Activated naive CD4-positive, alpha-beta T cell treated with anti-CD3 and anti-CD28 coated beads, Interleukin-2, amount 10 ng/mL, durations not matched to agents 7 days and 5 days (primary cell): ENCODE measurements at places on chromosomes 5 and 9.

GRCh38 chr5:102811972-102812371, 56.9 kb downstream of the PAM start:
- H3K4me3 ChIP-seq: no peak overlapping the region
- no peaks in the 10 kb centered on the region for H3K27me3 ChIP-seq
- H3K4me1 ChIP-seq: peaks cover 8% of the 10 kb centered on the region
- H3K36me3 ChIP-seq: no peaks in the 10 kb centered on the region
- no peak overlapping the region for H3K27ac ChIP-seq
- DNase-seq: no peak

DNA sequence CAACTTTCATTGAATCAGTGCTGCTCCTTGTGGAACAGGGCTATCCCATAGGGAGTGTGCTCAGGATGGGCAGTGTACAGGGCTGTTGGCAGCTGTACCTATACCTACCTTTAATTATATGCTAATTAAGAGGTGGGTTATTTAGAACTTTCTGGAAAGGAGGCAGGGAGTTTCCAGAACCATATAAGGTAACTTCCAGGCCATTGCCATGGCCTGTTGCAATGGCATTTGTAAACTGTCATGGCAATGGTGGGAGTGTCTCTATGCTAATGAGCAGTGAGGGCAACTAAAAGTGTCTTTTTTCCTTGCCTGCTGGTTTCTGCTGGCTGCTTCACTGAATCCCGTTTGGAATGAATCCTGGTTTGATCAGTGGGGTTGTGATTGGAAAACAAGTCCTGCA, 2.3 kb upstream of the ARHGAP26 start:
- H3K36me3 ChIP-seq: no peaks in the 10 kb centered on the region
- peaks cover 25% of the 10 kb centered on the region for H3K4me1 ChIP-seq
- H3K4me3 ChIP-seq: no peak overlapping the region
- H3K27ac ChIP-seq: no peak overlapping the region
- H3K27me3 ChIP-seq: peaks cover 4% of the 10 kb centered on the region

DNA sequence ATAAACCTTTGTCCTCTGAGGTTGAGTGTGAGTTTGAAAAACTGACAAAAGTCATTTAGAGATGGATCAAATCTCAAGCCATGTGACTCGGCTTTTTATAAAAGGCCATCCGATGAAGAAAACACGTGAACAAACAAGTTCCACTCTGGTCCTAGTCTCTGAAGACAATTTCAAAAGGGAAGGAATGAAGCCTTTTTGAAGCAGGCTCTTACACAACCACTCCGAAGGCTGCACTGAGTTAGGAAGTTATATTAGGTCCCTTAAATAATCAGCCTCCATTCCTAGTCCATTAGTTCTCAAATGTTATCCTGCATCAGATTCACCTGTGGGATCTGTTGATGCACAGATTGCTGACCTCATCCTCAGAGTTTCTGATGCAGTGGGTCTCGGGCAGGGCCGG, 166.6 kb upstream of the HMHB1 start:
- no peaks in the 10 kb centered on the region for H3K4me1 ChIP-seq
- H3K4me3 ChIP-seq: no peak overlapping the region
- peaks cover 4% of the 10 kb centered on the region for H3K27me3 ChIP-seq
- H3K36me3 ChIP-seq: no peaks in the 10 kb centered on the region

- H3K27ac ChIP-seq: no peak overlapping the region
- no peaks in the 10 kb centered on the region for H3K4me1 ChIP-seq
- no peaks in the 10 kb centered on the region for H3K27me3 ChIP-seq
- no peaks in the 10 kb centered on the region for H3K36me3 ChIP-seq
- no peak for DNase-seq
These were observed 212.4 kb downstream of the DTWD2 start for GRCh38 chr5:118775790-118776499.

DNA sequence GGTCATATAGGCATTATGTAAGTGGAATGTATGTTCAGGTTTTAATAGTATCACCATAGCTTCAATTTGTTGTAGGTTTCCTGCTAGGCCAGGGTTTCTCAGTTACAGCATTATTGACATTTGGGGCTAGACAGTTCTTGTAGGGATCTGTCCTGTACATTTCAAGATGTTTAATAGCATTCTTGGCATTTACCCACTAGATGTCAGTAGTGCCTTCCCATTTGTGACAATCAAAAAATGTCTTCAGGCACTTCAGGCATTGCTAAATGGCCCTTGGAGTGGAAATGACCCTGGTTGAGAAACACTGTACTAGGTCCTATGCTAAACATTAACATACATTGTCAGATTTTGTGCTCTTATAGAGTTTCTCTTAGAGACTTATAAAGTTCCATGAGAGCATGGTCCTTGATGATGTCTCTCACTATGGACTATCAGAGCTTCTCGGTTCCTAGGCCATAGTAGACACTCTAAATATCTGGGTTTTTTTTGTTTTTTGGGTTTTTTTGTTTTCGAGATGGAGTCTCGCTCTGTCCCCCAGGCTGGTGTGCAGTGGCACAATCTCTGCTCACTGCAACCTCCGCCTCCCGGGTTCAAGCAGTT, 1.4 kb downstream of the KIF20A start:
- H3K27ac ChIP-seq: no peak overlapping the region
- no peaks in the 10 kb centered on the region for H3K27me3 ChIP-seq
- H3K36me3 ChIP-seq: peaks cover 47% of the 10 kb centered on the region
- H3K4me1 ChIP-seq: peaks cover 24% of the 10 kb centered on the region

DNA sequence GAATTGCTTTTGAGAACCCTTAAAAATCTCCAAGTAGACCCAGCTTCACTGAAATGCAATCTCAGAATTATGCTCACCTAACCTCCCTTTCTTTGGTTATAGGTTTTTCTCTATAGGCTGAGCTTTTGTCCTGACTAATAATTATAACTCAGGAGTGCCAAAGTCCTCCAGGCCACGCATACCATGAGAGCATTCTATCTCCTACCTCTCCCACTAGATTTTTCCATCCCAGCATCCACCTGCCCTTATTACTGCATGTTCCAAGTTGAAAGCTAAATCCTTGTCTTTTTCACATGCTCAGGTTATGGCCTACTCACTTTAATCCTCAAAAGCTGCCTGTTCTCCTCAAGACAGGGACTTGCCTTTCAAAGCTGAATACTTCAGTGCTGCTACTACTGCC, 22.1 kb downstream of the ZNF346 start:
- H3K4me3 ChIP-seq: no peak overlapping the region
- no peaks in the 10 kb centered on the region for H3K27me3 ChIP-seq
- peaks cover 41% of the 10 kb centered on the region for H3K36me3 ChIP-seq
- no peak for DNase-seq
- H3K27ac ChIP-seq: no peak overlapping the region
- H3K4me1 ChIP-seq: no peaks in the 10 kb centered on the region

- peaks cover 3% of the 10 kb centered on the region for H3K36me3 ChIP-seq
- no peak overlapping the region for H3K27ac ChIP-seq
- H3K27me3 ChIP-seq: peaks cover 7% of the 10 kb centered on the region
- no peak overlapping the region for H3K4me3 ChIP-seq
These were observed 619 bp upstream of the APC start for GRCh38 chr5:112737070-112737462.

GRCh38 chr9:93326056-93326455, 125.4 kb upstream of the FAM120A start:
- H3K4me3 ChIP-seq: no peak overlapping the region
- no peaks in the 10 kb centered on the region for H3K36me3 ChIP-seq
- H3K27me3 ChIP-seq: peaks cover 16% of the 10 kb centered on the region
- no peak for DNase-seq
- no peak overlapping the region for H3K27ac ChIP-seq

DNA sequence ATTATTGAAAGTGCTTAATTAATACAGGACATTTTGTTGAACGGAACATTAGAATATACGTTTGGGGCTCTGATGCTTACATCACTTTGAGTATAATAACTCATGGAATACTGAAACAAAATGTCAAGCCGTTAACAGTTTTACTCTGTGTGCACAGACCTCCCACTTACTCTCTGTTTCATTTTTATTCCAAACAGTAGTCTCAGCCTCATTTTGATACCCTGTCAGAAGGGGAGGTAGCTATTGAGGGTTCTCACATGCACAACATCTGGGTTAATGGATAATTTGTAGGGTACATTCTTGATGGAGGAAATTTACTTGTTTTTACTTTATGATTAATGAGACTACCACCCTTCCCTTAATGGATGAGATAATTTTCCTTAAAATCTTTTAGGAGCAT, 59.0 kb downstream of the SCAMP1 start:
- H3K4me3 ChIP-seq: no peak overlapping the region
- DNase-seq: no peak
- H3K27ac ChIP-seq: no peak overlapping the region
- peaks cover 23% of the 10 kb centered on the region for H3K36me3 ChIP-seq
- no peaks in the 10 kb centered on the region for H3K4me1 ChIP-seq
- H3K27me3 ChIP-seq: no peaks in the 10 kb centered on the region

DNA sequence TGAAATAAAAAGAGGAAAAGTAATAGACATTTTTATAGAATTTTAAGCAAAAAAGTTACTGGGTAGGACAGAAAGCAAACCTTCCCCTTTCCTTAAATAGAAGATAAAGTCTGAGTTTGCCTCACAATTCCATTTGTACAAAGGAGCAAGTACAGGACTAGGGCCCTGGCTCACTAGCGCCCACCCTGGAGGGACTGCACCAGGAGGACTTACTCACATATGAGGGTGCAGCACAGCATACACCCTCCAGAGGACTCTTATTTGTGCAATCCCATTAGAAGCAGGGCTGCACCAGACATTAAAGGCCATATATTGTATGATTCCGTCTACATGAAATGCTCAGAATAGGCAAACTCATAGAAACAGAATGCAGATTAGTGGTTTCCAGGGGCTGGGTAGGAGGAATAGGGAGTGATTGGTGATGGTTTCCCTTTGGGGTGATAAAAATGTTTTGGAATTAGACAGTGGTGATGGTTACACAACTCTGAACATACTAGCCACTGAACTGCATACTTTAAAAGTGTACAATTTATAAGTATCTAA, 4.5 kb downstream of the REEP5 start:
- H3K4me1 ChIP-seq: peaks cover 76% of the 10 kb centered on the region
- H3K27me3 ChIP-seq: peaks cover 5% of the 10 kb centered on the region
- H3K4me3 ChIP-seq: no peak overlapping the region
- H3K27ac ChIP-seq: no peak overlapping the region

DNA sequence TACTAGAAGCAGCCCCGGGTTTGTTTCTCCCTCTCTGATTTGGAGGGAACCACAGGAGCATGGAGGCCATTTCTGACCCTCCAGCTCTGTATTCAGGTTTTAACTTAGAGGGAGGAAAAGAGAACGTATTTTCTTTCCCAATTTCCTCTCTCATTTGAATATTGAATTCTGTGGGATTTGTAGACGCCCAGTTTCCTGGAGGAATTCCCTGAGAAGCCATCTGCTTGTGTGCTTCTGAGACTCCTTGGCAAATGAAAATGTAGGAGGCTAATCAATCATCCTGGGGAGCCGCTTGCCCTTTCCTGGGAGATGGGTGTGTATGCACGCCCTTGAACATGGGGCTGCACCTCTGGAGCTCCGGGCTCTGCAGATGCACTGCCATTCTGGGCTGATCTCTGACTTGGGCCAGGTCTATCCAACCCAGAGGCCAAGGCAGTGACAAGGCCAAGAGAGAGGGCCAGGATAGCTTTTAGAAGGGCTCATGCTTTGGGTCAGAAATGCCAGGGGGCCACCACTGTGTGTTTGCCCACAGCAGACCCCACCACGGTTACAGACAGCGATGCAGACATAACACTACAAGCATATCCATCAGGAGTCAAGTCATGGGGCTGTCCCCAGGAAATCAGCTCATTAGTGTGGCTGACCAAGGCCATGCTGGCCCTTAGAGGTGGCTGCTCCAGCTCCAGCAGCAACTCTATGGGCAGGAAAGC, 174.5 kb downstream of the C5orf15 start:
- peaks cover 38% of the 10 kb centered on the region for H3K27me3 ChIP-seq
- no peak for DNase-seq
- H3K4me1 ChIP-seq: no peaks in the 10 kb centered on the region
- H3K4me3 ChIP-seq: no peak overlapping the region
- H3K36me3 ChIP-seq: no peaks in the 10 kb centered on the region

- no peak overlapping the region for H3K4me3 ChIP-seq
- H3K27me3 ChIP-seq: no peaks in the 10 kb centered on the region
- DNase-seq: no peak
- no peak overlapping the region for H3K27ac ChIP-seq
- H3K4me1 ChIP-seq: no peaks in the 10 kb centered on the region
These were observed 399.0 kb upstream of the MEF2C start for GRCh38 chr5:89281766-89282553.

DNA sequence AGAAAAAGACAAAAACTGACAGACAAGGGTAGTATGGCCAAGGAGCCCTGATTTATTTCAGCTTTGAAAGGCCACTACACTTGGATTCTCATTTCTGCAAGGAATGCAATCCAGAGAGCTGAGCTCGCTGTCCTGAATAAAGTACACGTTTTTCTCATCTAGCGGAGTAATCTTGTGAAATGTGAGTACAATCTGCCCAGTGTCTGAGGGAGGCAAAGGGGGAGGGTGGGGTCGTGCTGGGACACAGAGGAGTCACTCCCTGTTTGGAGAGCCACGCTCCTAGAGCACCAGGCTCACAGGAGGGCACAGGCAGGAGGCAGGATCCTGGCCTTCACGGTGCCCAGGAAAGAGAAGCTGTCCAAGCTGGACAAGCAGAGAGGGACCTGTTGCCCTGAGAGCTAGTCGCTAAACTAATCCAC, 51.0 kb upstream of the IFNK start:
- no peak for DNase-seq
- H3K36me3 ChIP-seq: no peaks in the 10 kb centered on the region
- no peaks in the 10 kb centered on the region for H3K27me3 ChIP-seq
- H3K4me3 ChIP-seq: no peak overlapping the region

DNA sequence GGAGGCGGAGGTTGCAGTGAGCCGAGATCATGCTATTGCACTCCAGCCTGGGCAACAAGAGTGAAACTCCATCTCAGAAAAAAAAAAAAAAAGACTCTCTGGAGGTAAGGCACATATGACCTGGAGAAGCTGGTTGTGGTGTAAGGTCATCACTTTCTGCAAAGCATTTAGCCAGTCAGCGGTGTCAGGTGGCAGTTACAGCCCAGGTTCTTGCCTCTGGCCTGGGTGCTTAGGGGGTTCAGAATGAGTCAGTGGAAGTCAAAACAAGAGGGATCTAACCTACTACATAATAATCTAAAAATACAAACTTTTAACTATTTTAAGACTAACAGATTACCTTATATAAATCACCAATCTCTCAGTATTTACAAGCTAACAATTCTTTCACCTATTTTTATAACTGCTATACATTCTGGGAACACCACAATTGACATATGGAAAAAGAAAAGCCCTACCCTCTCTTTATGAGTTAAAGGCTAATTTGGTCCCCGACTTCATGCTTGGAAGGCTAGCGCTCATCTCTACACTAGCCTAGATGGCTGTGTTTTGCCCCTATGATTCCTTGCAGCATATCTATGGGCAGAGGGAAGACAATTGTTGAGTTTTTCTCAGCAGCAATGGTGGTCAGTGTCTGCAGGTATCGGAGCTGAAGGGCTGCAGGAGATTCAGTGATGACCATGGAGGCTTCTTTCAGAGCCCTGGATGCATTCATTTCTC, 29.2 kb downstream of the STOM start:
- no peak overlapping the region for H3K27ac ChIP-seq
- no peaks in the 10 kb centered on the region for H3K27me3 ChIP-seq
- H3K4me1 ChIP-seq: no peaks in the 10 kb centered on the region
- no peak for DNase-seq
- H3K4me3 ChIP-seq: no peak overlapping the region
- peaks cover 6% of the 10 kb centered on the region for H3K36me3 ChIP-seq

- DNase-seq: no peak
- H3K27ac ChIP-seq: no peak overlapping the region
- peaks cover 4% of the 10 kb centered on the region for H3K4me1 ChIP-seq
- H3K4me3 ChIP-seq: no peak overlapping the region
- peaks cover 14% of the 10 kb centered on the region for H3K36me3 ChIP-seq
- no peaks in the 10 kb centered on the region for H3K27me3 ChIP-seq
These were observed 21.8 kb downstream of the STOM start for GRCh38 chr9:121348221-121348620.
